Memory B cell (primary cell): ENCODE measurements at places on chromosomes 2 and 18.

GRCh38 chr2:10833021-10833420 lies 20.4 kb upstream of the PDIA6 start:
- no peak for DNase-seq

DNA sequence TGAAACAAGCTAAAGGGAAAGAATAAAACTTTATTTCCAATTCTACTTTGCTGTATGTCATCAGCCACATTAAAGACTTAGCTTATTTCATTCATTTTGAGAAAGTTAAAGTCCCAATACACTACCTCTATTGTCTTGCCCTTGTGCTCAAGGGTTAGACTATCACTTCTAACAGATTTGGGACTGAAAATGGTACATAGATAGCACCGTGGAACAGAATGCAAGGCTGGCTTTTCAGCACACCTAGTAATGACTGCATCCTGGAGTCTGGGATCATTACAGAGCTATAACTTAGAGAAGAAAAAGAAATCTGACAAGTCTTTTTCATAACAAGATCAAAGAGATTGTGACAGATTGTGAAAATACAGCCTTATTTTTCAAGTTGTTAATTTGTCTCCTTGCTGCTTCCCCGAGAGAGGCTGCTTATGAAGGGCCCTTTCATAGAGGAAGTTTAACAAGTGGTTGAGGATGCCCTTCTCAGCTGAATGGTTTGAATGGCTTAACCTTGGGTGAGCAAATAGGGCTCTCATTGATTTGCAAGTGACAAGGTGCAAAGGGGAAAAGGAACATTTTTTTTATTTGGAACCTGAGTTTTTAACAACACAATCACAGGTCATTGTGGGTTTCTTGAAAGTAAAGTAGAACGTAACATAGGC lies 371.8 kb downstream of the EPHA4 start:
- no peak for DNase-seq

DNA sequence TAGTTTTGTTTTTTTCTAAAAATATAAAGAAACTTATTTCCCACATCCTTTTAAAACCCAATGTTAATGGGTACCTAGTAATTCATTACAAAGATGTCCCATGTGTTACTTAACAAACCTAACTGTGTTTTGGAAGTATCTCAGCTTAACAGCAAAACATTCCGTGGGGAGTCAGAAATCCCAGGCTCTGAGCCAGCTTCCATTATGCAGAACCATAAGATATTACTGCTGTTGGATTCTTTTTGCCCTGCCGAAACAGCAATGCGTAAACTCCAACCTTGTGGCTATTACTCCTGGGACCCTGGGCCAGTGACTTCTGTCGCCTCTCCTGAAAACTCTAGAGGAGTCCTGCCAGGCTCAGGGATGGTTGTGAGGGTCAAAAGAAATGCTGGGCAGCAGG lies 174.1 kb downstream of the UXS1 start:
- no peak for DNase-seq

GRCh38 chr2:36002941-36003340 lies 352.6 kb upstream of the CRIM1 start:
- no peak for DNase-seq

DNA sequence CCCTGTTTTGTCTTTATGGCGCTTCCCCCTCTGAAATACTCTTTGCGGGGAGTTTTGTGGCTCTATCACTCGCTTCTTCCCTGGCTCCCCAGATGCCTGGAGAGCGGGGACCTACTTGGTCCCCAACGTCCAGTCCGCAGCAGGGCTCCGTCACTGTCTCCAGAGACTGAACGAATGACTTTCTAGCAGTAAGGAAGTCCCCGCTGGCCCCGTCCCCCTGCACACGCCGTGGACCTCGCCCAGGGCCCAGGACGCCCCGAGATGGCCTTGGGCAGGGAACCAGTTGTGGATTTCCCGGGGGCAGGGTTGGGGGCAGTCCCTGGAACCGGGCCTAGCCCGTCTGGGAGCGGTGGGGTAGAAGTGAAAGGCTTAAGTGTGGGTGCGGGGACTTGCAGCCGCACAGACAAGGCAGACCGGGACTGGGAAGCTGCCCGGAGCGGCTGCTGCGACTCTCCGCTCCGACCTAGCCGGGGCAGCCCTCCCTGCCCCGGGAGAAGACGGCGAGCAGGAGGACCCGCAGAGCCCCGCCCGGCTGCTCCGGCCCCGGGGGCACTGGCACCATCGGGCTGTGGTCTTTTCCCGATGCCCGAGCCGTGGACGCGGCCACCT lies 821 bp upstream of the EPHA4 start:
- no peak for DNase-seq

DNA sequence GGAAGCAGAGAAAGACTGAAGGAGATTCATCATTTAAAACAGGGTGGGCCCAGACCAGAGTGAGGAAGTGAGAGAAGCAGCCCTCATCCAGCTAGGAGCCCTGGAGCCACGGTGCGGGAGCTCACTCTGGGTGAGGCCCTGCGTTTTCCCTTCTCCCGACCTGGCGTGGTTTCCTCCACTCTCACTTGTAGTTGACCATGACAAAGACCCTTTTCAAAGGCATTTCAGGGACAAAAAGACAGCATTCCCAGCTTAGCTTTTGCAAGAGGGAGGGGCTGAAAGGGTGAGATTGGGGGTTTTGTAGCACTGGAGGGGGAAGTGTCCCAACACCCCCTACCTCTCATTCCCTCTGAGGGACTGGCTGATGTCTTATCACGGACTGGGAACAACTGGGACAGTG lies 56.6 kb downstream of the TRPM8 start:
- no peak for DNase-seq

GRCh38 chr2:198144660-198145059 lies 340.3 kb downstream of the PLCL1 start:
- DNase-seq, result no peak

- no peak for DNase-seq
Measured at GRCh38 chr2:6958616-6959235, 41.5 kb downstream of the RNF144A start.

DNA sequence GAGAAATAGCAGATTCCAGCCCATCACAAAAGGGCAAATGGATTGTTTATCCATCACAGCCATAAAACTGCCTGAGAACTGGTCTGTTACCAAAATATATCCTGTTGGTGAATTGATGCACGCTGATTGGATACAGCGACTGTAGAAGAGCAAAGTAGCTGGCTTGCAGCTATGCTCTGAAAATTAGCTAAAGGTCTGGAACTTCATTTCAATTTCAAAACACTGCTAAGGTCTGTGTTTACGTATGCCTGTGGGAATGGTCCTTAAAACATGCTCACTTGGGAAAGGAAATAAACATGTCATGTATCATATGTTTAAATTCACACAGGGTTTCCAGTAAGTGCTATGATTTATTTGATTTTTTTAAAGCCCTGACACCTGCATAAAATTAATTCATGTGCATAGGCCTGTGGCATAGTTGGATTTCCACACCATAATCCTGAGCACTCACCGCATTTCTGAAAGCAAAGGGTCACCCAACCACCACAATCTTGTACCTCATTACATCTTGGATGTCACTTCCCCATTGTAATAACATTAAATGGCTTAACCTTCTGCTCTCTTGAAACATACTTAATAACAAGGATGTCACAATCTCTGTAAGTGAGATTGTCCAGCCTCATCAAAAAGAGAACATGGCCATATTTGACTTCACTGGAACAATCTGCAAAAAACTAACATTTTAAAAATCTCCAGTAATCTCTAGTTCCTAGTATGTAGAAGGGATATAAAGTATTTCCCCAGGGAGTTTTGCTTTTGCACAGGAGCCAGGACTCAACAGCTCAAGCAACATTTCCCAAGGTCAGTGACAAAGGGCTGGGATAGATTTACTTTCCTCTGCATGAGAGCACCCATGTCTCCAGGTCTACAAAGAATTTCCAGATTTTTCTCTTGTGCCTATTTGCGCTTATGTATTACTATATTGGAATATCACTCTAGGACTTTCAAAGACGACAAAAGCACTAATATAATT lies 109.8 kb downstream of the FARSB start:
- no peak for DNase-seq
